ENCODE measurements at places on chromosomes 6 and 20.

DNA sequence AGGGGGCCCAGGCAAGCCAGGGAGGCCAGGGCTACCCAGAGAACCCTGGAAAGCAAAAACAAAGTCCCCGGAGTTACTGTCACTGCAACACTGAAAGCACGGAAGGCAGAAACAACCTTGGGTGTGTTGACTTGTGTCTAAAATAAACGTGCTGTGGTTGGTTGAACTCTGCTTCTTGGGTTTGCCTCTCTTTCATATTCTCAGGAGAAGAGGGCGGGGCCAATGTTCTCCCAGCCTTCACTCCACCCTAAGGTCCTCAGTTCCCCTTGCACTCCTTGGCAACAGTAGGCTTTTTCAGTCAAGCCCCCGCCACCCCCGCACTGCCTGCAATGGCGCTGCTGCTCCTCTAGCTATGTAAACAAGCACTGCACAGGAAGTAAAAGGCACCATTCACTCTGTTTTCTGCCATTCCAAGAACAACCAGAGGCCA lies 60.9 kb downstream of the COL9A1 start:
- H3K4me3 ChIP-seq, result no peak overlapping the region
- no peaks in the 10 kb centered on the region for H3K4me1 ChIP-seq
- H3K27ac ChIP-seq, result no peak overlapping the region
- H3K36me3 ChIP-seq, result no peaks in the 10 kb centered on the region

GRCh38 chr6:155400654-155400965 lies 55.0 kb downstream of the NOX3 start:
- no peak overlapping the region for H3K4me3 ChIP-seq
- no peaks in the 10 kb centered on the region for H3K36me3 ChIP-seq
- H3K27me3 ChIP-seq, result peaks cover 13% of the 10 kb centered on the region
- H3K27ac ChIP-seq, result no peak overlapping the region

GRCh38 chr6:145587334-145587733 lies 148.0 kb downstream of the EPM2A start:
- H3K4me1 ChIP-seq, result no peaks in the 10 kb centered on the region
- no peak overlapping the region for H3K4me3 ChIP-seq
- no peaks in the 10 kb centered on the region for H3K36me3 ChIP-seq
- H3K27me3 ChIP-seq, result peaks cover 22% of the 10 kb centered on the region
- no peak for DNase-seq

- no peaks in the 10 kb centered on the region for H3K36me3 ChIP-seq
- no peak for DNase-seq
These were observed 6.4 kb upstream of the TRIM38 start for GRCh38 chr6:25956226-25956625.

Measured in effector memory CD8-positive, alpha-beta T cell (primary cell).